ENCODE measurements at places on chromosomes 5 and 9.
A peak's percentile ranks its signal among the peaks of the same experiment; 100 is the strongest.

DNA sequence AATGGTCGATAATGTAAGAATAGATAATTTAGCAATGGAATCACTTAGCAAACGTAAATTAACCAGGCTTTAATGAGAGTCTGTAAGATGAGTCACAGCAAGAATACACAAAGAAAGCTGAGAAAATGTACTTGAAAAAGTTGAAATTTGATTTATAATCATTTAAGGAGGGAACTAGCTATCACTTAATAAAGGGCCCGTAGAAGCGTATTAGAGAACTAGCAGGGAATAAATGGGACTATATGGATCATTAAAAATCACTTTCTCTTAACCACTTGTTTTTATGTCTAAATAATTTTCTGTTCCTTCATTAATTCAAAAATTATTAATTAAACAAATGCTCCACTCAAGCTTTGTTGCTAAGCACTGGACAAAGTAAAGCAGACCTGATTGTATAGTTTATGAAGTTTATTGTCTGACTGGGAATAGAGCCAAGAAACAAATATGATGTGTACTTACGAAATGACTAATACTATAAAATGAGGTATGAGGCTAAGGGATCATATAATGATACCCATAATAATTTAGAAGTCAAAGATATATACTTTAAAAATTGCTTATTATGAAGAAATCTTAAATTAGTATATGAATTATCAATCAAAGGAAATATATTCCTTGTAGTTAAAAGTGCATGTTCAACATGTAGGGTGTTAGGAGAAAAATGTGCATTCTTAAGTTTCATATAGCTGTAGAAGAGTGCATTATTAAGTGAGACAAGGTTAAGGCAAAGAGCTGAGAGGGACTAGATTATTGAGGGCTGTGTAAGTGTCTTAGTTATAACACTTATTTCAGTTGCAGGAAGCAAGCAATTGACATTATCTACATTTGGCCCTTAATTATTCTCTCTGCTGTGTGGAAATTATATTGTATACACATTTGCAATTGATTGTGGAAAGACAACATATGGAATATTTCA lies 196.8 kb downstream of the PRDM9 start:
- DNase-seq, result no peak

GRCh38 chr5:171386006-171386671 lies 1.5 kb upstream of the NPM1 start:
- no peak for DNase-seq

- no peak for DNase-seq
These were observed 10.4 kb downstream of the TGFBI start for GRCh38 chr5:136039202-136039601.

DNA sequence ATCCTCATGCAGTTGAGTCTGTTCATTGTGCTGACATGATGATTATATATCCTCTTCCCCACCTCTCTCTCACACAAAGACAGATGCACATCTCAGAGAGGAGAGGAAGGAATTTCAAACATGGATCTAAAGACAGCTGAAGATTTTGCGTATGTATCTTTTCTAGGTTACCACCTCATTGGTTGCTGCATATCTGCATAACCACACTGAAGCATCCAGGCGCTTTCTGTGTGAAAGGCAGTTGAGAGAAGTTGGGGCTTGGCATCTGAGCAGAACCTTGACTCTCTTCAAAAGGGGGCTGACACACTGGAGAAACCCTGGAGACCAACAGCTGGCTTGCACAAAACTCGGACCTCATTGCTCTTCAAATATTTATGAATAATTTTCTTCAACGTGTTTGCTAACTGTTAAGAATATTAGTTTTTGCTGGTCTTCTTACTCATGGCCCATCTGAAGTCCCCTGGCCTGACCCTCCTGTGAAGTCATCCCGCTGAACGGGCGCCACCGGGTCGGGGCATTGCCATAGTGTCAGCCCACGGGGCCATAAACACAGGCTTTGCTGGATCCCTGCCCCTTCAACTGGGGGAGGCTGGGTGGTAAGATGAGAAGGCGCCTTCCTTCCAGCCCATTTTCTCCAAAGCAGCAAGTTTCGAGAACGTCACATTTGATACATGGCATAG lies 593.2 kb upstream of the CLINT1 start:
- DNase-seq, result no peak

DNA sequence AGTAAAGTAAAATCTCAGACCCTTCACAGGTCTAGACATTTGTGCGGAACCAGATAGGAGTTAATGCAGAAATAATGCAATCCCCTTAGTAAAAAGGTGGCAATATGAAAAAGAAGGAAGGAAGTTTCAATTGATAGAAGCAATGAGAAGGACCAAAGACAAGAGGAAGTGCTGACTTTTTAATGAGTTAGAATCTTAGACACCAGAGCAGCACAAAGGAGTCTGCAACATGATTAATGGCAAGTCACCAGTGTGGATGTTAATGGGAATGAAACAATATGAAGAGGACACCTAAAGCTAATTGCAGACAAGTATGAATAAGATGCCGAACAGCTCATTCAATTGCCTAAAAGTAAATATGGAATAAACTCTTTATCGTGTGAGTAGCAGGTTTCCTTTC lies 50.9 kb downstream of the MEGF9 start:
- DNase-seq, result no peak

DNA sequence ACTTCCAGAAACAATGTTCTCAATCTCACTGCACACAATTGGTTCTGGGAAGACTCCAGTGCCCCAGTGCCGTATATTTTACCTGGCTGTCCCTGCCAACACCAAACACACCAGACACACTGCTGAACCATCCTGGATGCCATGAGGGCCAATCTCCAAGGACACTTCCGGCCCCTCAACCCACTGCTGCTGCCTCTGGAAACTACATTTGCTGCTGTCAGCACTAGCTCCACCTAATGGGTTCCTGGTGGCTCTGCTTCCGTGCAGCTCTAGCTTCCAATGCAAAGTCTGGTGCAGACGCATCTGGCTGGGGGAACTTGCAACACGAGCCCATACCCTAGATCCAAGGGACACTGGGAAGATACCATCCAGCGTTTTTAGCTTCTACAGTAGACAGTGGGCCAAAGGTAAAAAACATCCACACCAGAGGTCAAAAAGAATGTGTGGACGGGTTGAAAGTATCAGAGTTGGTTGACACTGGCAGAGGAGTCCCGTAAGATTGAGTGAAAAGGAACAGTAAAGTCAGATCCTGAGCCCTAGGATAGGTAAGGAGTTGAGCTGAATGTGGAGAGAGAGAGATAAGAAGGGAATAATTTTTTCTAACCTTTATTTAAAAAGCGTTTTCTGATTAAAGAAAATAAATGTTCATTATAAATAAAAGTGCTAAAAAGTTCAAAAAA lies 99.7 kb upstream of the KIF2A start:
- peak; percentile 3 for DNase-seq

DNA sequence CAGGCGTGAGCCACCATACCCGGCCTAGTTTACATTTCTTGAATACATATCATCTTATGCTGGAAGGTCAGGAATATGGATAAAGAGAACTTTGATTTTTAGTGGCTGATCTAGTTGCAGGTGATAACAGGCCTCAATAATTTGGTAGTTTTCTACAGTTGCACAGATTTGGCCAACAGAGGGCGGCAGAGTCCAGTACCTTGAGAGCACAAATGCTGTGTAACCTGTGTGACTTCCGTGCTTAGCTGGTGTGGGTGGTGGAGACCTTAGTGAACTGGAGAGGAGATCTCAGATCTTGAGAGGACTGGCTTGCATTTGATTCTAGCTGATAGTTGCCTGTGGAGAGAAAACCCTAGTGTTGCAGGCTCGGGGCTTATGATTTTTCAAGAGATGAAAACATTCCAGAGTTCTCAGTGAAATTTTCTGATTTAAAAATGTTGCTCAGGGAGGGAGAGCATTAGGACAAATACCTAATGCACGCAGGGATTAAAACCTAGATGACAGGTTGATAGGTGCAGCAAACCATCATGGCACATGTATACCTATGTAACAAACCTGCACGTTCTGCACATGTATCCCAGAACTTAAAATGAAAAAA lies 17.4 kb upstream of the GPR151 start:
- peak; percentile 32 for DNase-seq

- no peak for DNase-seq
These were observed 26.1 kb downstream of the SMIM32 start for GRCh38 chr5:136166909-136167308.

GRCh38 chr5:126707080-126707479 lies 69.9 kb upstream of the LMNB1 start:
- DNase-seq, result no peak

DNA sequence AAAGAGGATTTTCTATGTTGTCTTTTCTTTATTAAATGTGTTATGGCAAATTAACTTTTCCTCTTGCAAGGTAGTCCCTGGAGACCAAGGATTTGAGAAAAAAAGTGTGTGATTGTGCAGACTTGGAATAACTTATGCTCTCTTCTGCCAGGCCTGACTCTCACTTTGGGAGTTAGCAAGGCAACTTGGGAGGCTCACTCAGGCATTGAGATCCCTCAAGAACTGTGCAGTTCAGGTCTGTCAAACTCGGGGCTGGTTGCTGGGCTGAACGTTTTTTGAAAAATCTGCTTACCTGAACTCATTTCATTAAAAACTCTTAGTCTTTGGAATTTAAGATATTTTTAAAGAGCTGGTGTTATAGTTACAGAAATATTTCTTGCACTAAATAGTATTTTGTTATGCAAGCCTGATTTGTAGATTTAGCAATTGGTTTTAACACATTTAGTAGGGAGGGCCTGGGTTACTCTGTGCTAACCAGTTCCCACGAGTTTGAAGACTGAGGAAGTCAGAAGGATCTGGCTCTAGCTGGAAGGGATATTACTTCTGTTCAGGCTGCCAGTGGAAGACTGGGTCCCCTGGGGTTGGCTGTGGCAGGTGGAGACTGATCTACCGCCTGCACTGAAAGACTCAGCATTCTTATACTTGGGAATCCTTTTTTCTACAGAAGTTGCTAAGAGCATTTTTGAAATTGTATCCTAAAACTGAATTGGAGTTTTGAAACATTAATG lies 150.4 kb upstream of the PCSK5 start:
- DNase-seq, result no peak

DNA sequence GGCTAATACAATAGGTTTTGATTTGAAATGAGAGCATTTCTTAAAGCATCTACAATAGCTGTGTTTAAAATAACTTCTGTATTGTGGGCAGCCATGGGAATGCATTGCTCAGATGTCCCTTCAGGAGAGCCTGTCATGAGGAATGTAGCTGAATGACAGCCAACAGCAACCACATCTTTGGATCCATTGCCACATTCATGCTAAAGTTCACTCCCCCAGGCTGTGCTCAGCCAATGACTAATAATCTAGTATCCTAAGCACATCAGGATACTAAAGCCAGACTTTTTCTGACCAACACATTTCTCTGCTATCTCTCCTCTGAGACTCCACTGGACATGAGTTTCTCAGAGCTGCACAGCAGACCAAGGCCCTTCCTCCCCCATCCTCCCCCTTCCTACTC lies 45.5 kb downstream of the HTR1A start:
- DNase-seq, result no peak

DNA sequence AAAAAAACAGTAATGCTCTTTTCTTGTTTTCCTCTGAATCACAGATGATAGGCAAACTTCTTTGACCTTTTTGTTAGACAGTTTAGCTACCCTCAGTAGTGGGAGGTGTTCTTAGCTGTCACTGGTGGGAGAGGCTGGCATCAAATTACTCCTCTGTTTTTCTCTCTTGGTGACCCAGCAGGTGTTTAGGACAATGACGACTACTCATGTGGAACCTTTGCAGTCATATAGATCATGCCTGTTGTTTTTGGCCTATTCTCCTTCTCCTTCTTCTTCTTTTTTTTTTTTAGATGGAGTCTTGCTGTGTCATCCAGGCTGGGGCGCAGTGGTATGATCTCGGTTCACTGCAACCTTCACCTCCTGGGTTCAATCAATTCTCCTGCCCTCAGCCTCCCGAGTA lies 15.4 kb upstream of the NPR2 start:
- DNase-seq, result no peak

GRCh38 chr5:69238760-69239251 lies 4.1 kb downstream of the CDK7 start:
- DNase-seq, result peak; percentile 52

GRCh38 chr5:77861576-77861975 lies 85.4 kb upstream of the TBCA start:
- no peak for DNase-seq

- DNase-seq, result no peak
These were observed 11.0 kb upstream of the CCDC171 start for GRCh38 chr9:15541872-15542271.

DNA sequence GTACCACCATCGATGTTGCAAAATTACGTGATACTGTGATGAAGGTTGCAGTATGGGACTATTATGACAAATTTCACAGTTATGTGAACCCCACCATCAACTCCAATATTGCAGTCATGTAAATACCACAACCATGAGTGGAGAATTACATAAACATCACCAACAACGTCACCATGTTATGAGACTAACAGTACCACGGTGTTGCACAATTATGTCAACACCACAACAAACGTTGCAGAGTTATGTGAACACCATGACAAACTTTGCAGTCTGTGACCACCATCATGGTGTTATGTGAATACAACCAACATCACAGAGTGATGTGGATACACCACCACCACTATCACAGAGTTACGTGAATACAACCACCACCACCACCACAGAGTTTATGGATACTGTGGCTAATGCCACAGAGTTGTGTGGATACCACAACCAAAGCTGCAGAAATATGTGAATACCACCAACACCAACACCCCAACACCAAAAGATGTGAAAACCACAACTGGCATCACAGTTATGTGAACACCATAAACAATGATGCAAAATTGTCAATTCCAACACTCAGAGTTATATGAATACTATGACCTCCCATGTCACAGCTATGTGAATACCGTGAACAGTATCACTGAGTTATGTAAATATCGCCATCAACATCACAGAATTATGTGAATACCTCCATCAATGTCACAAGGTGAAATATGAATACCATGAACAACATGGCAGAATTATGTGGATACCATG lies 62.4 kb downstream of the SHC3 start:
- no peak for DNase-seq

- DNase-seq, result no peak
These were observed 43.9 kb upstream of the ALDH1A1 start for GRCh38 chr9:72996684-72997314.

DNA sequence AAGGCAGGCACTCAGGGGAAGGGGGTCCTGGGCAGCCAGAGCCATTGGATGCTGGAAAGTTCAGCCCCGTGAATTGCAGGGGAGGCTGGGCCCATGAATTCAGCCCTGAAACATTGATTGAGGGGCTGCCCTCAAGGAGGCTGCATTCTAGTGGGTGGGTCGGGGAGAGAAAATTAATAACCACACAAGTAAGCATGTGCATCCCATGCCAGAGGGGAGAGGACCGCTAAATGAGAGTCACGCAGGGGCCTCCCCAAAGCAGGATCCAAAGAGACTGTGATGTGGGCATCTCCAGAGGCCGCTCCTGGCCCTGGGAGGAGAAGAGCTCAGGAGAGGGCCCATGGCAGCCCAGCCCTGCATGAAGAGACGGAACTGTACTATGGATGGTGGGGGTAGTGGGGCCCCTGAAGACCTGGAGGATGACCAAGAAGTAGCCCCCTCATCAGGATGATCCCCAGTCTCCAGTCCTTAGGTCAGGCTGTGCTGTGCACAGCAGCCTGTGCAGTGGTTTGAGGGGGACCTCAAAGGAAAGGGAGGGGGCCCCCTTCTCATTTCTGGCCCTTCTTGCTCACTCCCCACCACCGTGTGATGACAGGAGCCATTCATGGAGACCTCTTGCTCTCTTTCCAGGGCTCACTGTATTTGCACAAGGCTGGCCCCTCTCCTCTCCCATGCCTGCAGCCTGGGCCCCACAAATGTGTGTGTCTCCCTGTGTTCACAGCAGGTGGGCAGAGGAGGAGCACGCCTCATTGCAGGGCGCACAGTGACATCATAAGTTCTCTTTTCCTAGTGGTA lies 233.6 kb upstream of the IRX1 start:
- DNase-seq, result no peak
